ENCODE measurements at places on chromosomes 12 and 14. TPM values are rescaled to one million over a fixed set of nuclear protein-coding genes. Genes with fewer than 3 reads are reported as not detected.

SERPINA6 gene
- total RNA-seq = not detected

DNA sequence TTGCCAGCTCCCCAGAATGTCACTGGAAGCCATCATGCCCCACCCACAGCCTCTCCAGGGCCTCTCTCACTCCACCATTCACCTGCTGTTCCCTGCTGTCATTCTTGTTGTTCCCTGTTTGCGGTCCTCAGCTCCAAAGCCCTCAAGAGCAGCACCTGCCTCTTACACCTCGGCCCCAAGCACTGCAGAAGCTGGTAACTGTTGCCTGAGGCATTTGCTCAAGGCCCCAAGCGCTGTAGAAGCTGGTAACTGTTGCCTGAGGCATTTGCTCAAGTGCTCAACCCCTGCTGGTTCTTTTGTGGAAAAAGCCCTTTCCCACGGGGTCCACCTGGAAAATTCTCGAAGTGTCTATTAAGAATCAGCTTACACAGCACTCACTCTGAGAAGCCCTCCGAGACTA is 78.0 kb downstream of the ARL6IP4 start:
- H3K4me1 ChIP-seq = peaks cover 73% of the 10 kb centered on the region
- no peak overlapping the region for H3K4me3 ChIP-seq
- no peaks in the 10 kb centered on the region for H3K36me3 ChIP-seq
- H3K27me3 ChIP-seq = no peaks in the 10 kb centered on the region
- H3K27ac ChIP-seq = no peak overlapping the region

GRCh38 chr12:115426732-115427131 is 742.8 kb upstream of the TBX3 start:
- H3K27me3 ChIP-seq = no peaks in the 10 kb centered on the region
- no peak for DNase-seq
- H3K4me1 ChIP-seq = no peaks in the 10 kb centered on the region
- no peak overlapping the region for H3K4me3 ChIP-seq
- no peaks in the 10 kb centered on the region for H3K36me3 ChIP-seq

DNA sequence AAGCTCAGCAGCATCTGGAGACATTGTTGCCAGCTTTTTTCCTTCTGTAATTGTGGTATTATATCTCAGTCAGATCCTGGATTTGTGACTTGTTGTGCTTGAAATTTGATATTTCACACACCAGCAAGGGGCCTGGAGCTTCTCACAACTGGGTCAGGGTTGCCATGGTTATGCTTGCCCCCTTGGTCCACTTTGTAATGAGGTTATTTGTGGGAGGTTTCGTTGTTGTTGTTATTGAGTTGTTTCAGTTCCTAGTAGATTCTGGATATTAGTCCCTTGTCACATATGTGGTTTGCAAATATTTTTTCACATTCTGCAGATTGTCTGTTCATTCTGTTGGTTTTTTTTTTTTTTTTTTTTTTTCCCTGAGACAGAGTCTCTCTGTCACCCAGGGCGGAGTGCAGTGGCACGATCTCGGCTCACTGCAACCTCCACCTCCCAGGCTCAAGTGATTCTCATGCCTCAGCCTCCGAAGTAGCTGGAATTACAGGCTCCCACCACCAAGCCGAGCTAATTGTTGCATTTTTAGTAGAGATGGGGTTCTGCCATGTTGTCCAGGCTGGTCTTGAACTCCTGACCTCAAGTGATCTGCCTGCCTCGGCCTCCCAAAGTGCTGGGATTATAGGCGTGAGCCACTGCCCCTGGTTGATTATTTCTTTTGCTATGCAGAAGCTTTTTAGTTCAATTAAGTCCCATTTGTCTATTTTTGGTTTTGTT is 80.6 kb upstream of the ETV6 start:
- H3K27me3 ChIP-seq = no peaks in the 10 kb centered on the region
- H3K36me3 ChIP-seq = no peaks in the 10 kb centered on the region
- H3K27ac ChIP-seq = no peak overlapping the region
- no peak overlapping the region for H3K4me3 ChIP-seq
- no peaks in the 10 kb centered on the region for H3K4me1 ChIP-seq

HOXC4 gene
- total RNA-seq = 0.83 TPM

GRCh38 chr14:70802379-70802778 is 6.9 kb downstream of the MAP3K9 start:
- no peaks in the 10 kb centered on the region for H3K36me3 ChIP-seq
- H3K4me3 ChIP-seq = no peak overlapping the region
- no peak overlapping the region for H3K27ac ChIP-seq

FGF23 gene
- total RNA-seq = not detected

- H3K36me3 ChIP-seq = no peaks in the 10 kb centered on the region
- H3K4me1 ChIP-seq = peaks cover 35% of the 10 kb centered on the region
- DNase-seq = no peak
- no peak overlapping the region for H3K4me3 ChIP-seq
- peak overlapping the region; percentile 54 for H3K27ac ChIP-seq
These were observed 82.9 kb downstream of the ARF6 start for GRCh38 chr14:49975799-49976198.

DNA sequence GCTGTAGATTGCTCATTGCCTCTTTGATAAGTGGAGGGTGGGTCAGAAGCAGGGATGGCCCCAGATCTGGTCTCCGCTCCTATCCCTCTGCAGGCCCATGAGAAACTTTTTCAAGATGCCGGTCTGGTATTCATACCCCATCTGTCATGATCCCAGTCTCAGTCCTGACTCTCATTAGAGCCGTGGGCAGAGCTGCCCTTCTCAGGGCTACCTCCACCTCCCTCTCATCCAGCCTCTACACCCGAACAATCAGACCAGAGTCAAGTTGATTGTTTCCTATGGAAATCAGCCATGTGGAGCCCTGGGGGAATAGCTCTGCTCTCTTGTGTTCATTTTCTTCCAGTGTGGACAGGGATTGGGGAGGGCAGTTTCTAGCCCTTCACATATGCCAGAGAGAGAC is 45.8 kb downstream of the NEUROD4 start:
- no peaks in the 10 kb centered on the region for H3K36me3 ChIP-seq
- no peak overlapping the region for H3K4me3 ChIP-seq
- H3K4me1 ChIP-seq = no peaks in the 10 kb centered on the region
- H3K27ac ChIP-seq = no peak overlapping the region
- no peaks in the 10 kb centered on the region for H3K27me3 ChIP-seq

KRT73 gene
- total RNA-seq = not detected

DNA sequence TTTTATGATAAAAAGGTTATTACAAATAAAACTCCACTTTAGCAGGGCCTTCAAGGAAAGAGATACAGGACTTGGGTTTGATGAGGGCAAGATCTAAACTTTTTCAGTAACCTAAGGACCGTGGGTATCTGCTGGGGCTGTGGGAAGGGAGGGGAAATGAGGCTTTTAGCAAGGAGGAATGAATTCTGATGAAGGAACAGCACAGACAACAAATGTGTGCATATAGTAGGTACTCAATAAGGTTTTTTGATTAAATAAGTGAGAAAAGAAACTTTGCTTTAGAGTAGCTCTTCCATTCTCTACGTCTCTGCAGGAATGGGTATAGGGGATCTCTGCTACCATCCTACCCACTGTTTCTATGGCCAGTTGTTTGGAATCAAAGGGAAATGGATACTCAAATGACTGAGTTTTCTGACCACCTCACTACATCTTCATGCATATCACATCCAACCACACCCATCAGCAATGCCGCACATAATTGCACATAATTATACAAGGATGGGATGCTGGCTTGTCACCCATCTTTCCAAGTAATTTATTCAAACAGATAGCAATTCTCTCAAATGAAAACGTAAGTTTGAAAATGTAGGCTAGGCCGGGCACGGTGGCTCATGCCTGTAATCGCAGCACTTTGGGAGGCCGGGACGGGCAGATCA is 59.5 kb upstream of the GTF2A1 start:
- H3K27ac ChIP-seq = no peak overlapping the region
- H3K4me1 ChIP-seq = no peaks in the 10 kb centered on the region
- H3K36me3 ChIP-seq = no peaks in the 10 kb centered on the region
- H3K27me3 ChIP-seq = no peaks in the 10 kb centered on the region
- DNase-seq = peak; percentile 87
- H3K4me3 ChIP-seq = no peak overlapping the region

SERPINA9 gene
- not detected for total RNA-seq

GRCh38 chr14:101216366-101217079 is 313.0 kb upstream of the RTL1 start:
- DNase-seq = no peak
- H3K4me3 ChIP-seq = no peak overlapping the region
- no peaks in the 10 kb centered on the region for H3K4me1 ChIP-seq
- no peaks in the 10 kb centered on the region for H3K36me3 ChIP-seq
- no peaks in the 10 kb centered on the region for H3K27me3 ChIP-seq

- no peaks in the 10 kb centered on the region for H3K36me3 ChIP-seq
- no peak overlapping the region for H3K4me3 ChIP-seq
- DNase-seq = no peak
- H3K4me1 ChIP-seq = peaks cover 33% of the 10 kb centered on the region
These were observed 467.1 kb downstream of the RAD51B start for GRCh38 chr14:68286667-68287066.

RBP5 gene
- total RNA-seq = 1.2 TPM

DNA sequence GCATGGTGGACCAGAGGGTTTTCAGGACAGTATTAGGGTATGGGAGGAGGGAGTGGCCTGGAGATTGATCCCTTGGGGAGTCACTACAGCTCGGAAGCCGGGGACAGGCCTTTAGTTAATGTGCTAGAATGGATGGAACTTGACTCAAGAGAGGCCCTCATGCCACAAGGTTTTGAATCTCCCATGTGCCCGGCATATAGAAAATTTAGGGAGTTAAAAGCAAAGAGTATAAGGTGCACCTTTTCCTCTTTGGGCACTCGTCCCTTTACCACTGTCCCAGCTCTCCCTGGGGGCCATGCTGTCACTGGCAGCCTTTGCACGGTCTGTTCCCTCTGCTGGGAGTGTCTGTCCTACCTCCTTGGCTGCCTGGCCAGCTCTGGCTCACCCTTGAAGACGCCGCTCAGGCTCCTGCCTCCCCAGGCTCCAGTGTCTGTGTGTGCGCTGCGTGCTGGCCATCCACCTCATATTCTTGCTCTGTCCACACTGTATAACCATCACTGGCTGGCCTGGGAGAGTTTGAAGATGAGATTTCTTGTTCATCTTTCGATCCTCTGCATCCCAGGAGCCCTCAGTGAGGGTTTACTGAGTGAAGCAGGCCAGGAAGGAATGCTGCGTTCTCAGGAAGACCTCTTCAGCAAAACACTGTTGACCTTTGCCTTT is 161.3 kb downstream of the ZFP36L1 start:
- DNase-seq = peak; percentile 83
- H3K27ac ChIP-seq = peak overlapping the region; percentile 77
- H3K4me3 ChIP-seq = no peak overlapping the region
- peaks cover 90% of the 10 kb centered on the region for H3K4me1 ChIP-seq

GRCh38 chr12:25052914-25053211 is 104.0 kb upstream of the BCAT1 start:
- H3K36me3 ChIP-seq = no peaks in the 10 kb centered on the region
- no peak for DNase-seq
- no peaks in the 10 kb centered on the region for H3K27me3 ChIP-seq
- peak overlapping the region; percentile 19 for H3K27ac ChIP-seq
- peak overlapping the region; percentile 34 for H3K4me3 ChIP-seq
- no peaks in the 10 kb centered on the region for H3K4me1 ChIP-seq

DNA sequence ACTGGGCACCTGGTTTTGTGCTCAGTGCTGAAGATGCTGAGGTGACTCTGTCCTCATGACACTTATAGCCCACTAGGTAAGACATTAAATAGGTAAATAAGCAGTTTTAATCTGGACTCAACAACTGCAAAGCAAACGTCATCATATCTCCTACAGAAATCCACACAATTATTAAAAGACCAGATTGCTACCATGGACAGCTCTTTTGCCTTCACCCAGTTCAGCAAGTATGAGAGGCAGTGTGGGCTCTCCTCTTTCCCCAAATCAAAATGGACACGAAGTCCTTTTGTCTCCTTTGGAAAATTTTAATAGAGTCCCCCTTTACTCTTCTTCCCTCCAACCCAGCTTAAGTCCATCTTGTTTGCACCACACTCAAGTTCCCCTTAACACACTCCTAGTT is 171.1 kb downstream of the RPAP3 start:
- no peak for DNase-seq
- H3K27ac ChIP-seq = no peak overlapping the region
- H3K36me3 ChIP-seq = no peaks in the 10 kb centered on the region
- no peaks in the 10 kb centered on the region for H3K27me3 ChIP-seq
- no peaks in the 10 kb centered on the region for H3K4me1 ChIP-seq

DNA sequence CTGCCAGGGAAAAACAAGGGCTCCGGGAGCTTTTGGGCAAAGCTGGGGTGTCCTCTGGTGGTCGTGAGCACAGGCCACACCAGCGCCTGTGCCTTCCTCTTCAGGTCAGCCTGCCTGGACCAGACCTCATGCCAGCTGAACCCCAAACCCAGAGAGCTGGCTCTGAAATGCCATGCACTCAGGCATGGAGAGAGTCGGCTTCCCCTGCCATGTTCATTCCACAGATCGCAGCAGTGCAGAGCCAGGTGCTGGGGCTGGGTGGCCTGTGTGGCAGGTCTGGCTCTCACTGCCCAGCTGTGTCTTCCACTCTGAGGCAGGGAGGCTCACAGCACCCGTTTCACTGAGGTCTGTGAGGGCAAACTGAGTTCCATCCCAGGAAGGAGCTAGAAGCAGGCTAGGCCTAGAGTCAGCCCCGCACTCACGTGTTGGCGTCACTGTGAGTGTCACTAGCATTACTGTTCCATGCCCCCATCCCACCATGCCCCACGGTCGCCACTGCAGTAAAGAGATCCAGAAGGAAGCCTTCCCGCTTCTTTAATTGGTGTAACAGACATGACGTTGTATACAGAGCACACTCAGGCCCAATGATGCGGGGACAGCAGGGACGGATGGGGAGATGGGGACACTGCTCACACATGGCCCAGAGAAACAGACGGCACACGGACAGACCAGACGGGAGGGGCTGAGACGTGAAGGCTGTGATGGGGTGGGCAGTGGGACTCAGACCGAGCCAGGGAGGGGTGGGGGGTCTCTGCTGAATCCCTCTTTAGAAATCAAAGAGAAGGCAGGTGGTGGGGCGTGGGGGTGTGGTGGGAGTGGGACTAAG is 2.7 kb downstream of the ARL6IP4 start:
- peaks cover 59% of the 10 kb centered on the region for H3K4me1 ChIP-seq
- no peak overlapping the region for H3K4me3 ChIP-seq
- H3K36me3 ChIP-seq = peaks cover 37% of the 10 kb centered on the region
- H3K27me3 ChIP-seq = no peaks in the 10 kb centered on the region
- H3K27ac ChIP-seq = peak overlapping the region; percentile 89

PPP1R36 gene
- 0.83 TPM for total RNA-seq

DNA sequence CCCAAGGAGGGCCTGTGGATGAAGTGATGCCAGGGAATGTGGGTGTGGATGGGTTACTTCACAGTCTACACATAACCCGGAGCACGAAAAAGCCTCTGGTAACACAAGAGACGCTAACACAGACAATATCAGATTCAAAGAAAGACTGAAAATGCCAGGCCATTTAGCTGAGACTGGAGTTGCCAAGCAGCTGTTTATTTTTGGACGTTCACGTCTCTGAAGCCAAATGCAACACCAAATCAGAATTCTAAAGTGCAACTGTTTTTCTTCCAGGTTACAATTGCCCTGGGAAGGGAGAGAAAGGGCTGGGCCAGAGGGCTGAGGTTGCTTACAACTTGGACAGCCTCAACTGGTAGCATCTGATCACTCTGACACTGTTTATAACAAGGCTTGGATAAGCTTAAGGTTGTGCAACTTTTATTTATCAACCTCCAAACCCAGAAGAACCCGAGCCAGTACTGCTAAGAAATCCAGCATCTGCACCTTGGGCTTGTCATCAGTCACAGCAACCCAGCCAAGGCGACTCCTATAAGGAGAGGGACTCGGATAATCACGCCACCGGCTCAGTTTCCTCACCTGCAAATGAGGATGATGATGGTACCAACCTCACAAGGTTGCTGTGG is 24.8 kb downstream of the NUAK1 start:
- H3K36me3 ChIP-seq = no peaks in the 10 kb centered on the region
- no peak overlapping the region for H3K4me3 ChIP-seq
- DNase-seq = no peak
- H3K27ac ChIP-seq = peak overlapping the region; percentile 51

GRCh38 chr14:105096206-105096875 is 31.1 kb upstream of the GPR132 start:
- peaks cover 30% of the 10 kb centered on the region for H3K4me1 ChIP-seq
- DNase-seq = no peak
- no peak overlapping the region for H3K4me3 ChIP-seq
- H3K27ac ChIP-seq = no peak overlapping the region
- no peaks in the 10 kb centered on the region for H3K36me3 ChIP-seq
- H3K27me3 ChIP-seq = no peaks in the 10 kb centered on the region

All from esophagus muscularis mucosa (tissue), 4 donors.